ENCODE measurements at places on chromosomes 11 and 22.

GRCh38 chr11:61080526-61080925 is 21.8 kb upstream of the CD5 start:
- no peak for DNase-seq

- no peak for DNase-seq
Measured at GRCh38 chr11:69260622-69261021, 33.3 kb upstream of the MYEOV start.

GRCh38 chr11:45523760-45524159 is 141.7 kb downstream of the CHST1 start:
- DNase-seq: no peak

- peak; percentile 42 for DNase-seq
Measured at GRCh38 chr11:10314199-10315072, 9.6 kb downstream of the ADM start.

- DNase-seq: no peak
Measured at GRCh38 chr11:3170044-3170755, 5.1 kb upstream of the OSBPL5 start.

GRCh38 chr11:78062671-78063070 is 990 bp upstream of the THRSP start:
- no peak for DNase-seq

GRCh38 chr11:20671856-20672546 is 2.6 kb downstream of the NELL1 start:
- DNase-seq: peak; percentile 8

DNA sequence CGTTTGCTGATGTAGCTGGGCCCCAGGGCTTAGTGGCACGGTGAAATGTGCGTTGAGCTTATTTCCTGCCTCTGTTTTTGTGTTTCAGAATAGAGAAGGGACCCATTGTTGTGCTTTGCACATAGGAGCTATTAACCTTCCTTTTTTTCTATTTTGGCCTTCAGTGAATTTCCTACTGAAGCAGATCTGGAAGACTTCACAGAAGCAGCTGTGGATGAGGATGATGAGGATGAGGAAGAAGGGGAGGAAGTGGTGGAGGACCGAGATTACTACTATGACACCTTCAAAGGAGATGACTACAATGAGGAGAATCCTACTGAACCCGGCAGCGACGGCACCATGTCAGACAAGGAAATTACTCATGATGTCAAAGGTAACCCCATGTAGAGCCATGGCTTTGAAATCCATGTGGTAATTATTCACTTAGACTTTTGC is 37.4 kb upstream of the ST14 start:
- DNase-seq: no peak

DNA sequence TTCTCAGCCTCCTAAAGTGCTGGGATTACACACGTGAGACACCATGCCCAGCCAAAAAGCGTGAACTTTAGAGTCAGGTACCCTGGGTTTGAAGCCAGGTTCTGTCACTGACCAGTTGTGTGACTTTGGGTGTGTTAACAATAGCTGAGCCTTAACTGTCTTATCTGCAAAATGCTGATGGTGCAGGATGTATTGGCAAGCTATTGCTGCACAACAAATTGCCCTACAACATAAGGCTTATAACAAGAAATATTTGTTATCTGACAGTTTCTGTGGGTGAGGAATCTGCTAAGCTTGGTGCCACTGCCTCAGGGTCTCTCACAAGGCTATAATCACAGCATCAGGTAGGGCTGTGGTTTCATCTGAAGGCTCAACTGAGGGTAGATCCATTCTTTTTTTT is 21.9 kb downstream of the SYNGR1 start:
- no peak for DNase-seq

- no peak for DNase-seq
Measured at GRCh38 chr11:76209973-76210930, 4.0 kb upstream of the WNT11 start.

DNA sequence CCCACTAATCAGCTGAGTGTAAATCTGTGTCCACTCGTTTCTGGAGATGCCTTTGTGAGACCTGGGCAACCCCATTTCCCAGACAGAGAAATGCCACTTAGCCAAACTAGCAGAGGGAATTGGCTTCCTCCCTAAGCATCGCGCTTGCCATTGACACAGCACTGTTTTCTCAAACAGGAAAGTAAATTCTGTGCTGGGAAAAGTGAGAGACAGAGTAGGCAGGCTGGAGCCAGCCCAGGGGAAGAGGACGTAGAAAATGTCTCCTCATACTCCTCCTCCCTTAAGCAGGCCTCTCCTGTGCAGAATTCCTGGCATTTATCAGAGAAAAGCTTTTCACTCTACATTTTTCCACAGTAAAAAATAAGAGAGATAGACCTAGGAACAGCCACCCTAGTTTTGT is 99.1 kb upstream of the AMOTL1 start:
- peak; percentile 8 for DNase-seq

GRCh38 chr11:65532388-65533064 is 7.6 kb downstream of the SCYL1 start:
- DNase-seq: no peak

- DNase-seq: no peak
Measured at GRCh38 chr22:21673534-21674321, 7.9 kb downstream of the PPIL2 start.

DNA sequence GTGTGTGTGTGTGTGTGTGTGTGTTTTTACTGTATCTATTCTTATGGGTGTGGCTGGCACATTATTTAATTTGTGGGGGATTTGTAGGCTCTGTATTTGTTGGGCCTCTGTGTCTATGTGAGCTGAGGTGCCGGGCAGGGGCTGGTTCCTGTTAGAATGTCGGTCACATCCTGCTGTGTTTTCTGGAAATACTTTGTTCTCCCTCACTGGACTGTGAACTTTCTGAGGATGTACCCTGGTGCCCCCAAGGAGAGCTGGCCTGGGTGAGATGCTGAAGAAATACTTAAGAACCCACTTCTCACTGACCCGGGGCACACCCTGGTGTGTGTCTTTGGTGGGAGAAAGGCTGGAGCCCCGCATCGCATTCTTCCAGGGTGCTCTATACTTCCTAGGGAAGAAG is 28.6 kb downstream of the KIAA1671 start:
- no peak for DNase-seq

- DNase-seq: no peak
Measured at GRCh38 chr11:97398246-97398645, 1008.4 kb downstream of the JRKL start.

GRCh38 chr11:111114091-111114490 is 131.4 kb upstream of the POU2AF2 start:
- no peak for DNase-seq

- no peak for DNase-seq
Measured at GRCh38 chr22:22079404-22080148, 97.0 kb upstream of the TOP3B start.

GRCh38 chr22:49491221-49491635 is 336.4 kb downstream of the BRD1 start:
- no peak for DNase-seq
